ENCODE measurements at places on chromosomes 3 and 15.

- DNase-seq: no peak
Observed at GRCh38 chr15:45326280-45326679, 52.1 kb downstream of the GATM start.

DNA sequence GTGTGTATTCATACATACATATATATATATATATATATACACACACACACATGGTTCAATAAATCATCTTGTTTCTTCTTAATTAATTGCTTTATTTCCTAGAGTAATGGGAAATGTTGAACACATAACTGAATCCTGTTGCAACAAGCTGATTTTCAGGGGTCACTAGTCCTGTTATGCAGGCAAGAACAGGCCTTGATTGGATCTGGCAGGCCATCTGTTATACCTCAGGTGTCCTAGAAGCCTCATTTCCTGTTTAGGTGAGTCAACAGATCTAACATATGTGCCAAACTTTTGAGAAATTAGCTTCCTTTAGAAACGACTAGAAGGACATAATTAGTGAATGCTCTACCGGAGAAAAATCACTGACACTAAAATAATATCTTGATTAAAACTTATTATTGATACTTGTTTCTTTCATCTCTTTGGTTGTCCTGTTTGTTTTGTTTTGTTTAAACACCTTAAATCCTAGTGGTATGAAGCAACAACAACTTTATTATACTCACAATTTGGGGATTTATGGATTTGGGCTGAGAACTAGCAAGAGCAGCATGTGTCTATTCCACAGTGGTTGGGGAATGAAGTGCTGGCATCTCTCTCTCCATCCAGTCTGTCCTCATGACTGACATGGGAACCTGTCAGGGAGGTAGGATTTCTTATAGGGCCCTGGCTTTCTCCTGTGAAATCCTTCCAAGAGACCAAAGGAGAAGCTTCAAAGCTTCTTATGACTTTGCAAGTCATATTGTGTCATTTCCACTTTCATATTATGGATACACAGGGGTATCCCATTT, 552.6 kb downstream of the NSUN3 start:
- no peak for DNase-seq

DNA sequence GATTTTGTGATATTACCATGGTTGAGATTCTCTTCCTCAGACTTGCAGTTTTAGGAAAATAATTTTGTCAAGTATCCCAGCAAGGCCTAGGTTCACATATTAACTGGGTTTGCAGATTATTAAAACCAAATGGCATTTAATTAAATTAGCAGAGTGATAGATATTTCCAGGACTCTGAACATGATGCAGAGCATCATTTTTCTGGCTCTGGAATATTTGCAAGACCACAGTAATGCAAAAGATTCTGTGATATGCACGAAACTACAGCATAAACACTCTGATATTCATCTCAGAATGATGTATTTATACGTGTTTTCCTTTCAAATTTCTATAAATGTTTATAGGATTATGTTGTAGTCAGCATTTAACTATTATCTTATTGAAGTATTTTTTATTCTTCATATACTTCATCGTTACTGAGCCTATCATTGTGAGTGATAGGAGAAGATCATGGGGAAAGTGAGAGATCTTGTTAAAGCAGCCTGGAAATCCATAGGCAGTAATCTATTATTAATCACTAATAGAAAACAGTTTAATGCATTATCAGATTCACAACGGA, 1245.6 kb downstream of the OTOL1 start:
- no peak for DNase-seq

DNA sequence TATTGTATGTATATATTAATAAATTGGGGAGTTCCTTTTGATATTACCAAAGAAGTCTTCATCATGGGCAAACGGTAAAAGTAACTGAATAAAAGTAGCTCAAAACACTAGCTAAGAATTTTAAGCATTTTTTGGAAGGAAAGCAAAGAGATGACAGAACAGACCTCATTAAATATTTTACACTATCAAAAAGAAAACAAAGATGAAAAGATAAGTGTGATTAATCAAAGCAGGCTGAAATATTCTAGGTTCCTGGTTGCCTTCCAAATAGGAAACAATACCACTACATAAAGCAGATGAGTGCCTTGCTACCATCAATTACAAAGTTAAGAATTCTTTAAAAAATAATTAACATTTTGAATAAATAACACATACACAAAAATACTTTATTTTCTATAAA, 3.6 kb downstream of the NKIRAS1 start:
- DNase-seq: no peak

DNA sequence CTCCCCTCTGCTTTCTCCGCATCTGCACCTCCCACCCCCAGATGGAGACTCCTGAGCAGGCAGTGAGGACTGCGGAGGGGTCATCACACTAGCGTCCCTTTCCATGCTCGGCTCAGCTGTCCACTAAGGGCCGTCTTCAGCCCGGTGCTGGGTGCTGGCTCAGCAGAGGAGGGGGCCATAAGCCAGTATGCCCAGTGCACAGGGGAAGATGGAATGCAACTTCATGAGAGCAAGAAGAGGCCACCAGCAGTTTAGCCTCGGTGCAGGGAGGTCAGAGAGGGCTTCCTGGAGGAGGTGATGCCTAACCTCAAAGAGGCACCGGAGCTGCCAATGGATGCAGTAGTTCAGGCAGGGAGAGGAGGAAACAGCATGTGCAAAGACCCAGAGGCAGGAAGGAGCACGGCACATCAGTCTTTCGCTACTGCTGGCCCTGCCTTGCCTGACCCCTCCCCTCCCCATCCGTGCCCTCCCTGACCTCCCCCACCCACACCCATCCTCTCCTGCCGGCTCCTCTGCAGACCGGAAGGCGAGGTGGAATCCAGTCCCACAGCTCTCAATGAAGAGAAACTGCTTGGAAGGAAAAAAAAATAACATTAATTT, 15.2 kb upstream of the PLXND1 start:
- DNase-seq: no peak

GRCh38 chr3:190912736-190913135, 50.2 kb upstream of the GMNC start:
- no peak for DNase-seq

GRCh38 chr3:197960694-197961581, 921 bp downstream of the LMLN start:
- no peak for DNase-seq

- peak; percentile 79 for DNase-seq
Observed at GRCh38 chr3:48268936-48269561, 28.1 kb downstream of the ZNF589 start.

DNA sequence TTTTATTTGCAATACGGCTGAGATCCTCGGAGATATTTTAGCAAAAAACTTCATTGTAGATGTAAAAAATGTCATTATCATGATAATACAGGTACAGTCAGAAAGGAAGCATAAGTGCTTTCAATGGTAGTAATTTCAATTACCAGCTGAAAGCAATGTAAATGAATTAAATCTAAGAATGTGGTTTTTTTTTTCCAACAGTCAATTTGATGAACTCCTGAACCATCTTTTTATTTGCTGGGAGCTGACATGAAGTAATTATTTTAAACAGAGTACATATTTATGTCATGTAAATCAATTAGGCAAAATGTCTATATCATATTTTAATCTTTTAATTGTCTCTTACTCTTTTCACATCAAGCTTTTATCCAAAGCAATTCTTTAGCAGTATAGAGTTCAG, 70.6 kb downstream of the MORC1 start:
- DNase-seq: no peak

GRCh38 chr3:40169983-40170382, 139.5 kb upstream of the EIF1B start:
- no peak for DNase-seq

DNA sequence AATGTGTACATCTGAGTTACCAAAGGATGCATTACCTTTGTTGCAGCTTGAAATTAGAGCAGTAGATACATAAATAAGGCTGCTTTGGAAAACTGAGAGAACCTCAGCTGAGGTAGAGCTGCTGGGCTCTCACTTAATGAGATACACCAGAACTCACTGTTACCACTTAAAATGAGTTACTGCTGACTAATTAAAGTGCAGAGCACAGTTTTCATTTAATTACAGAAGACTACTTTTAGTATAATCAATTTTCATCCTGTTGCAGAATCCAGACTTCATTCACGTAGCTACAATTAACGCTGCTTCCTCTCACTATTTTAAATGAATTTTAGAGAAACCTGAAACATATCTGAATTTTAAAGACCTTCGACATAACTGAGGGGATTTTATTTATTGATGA, 169.5 kb downstream of the USP13 start:
- DNase-seq: no peak

DNA sequence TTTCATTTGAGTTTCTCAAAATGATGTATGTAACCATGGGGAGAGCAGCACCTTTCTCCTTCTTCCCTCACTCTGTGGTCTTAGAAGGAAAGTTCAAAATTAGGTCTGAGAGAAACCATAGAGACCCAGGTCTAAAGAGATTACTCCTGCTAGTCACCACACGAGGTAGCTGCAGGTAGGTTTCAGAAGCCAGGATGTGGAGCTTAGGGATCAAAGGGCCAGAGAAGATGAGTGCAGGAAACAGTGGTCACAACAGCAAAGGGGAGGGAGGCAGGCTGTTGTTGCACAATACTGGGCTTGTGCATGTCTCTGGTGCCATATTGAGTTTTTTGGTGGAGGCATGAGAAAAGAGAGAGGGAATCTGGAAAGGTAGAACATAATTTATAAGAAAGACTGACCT, 583.6 kb downstream of the AGBL1 start:
- DNase-seq: no peak

DNA sequence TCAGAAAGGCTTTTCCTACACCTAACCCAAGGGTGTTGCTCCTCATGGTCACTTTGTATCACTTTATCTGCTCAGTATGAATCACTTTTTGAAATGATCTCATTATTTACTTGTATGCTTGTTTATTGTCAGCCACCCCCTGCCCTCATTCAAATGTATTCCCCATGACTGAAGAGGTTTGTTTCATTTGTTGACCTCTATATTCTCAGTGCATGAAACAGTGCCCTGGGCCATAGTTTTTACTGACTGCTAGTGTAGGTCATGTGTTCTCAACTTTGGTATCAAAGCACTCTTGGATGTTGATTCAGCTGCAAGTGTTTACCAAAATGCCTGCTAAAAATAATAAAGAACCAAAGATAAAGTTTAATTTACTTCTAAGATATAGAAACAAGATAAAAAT, 381.7 kb upstream of the ARPP21 start:
- DNase-seq: no peak

GRCh38 chr3:161305095-161305991, 66.0 kb downstream of the SPTSSB start:
- no peak for DNase-seq

DNA sequence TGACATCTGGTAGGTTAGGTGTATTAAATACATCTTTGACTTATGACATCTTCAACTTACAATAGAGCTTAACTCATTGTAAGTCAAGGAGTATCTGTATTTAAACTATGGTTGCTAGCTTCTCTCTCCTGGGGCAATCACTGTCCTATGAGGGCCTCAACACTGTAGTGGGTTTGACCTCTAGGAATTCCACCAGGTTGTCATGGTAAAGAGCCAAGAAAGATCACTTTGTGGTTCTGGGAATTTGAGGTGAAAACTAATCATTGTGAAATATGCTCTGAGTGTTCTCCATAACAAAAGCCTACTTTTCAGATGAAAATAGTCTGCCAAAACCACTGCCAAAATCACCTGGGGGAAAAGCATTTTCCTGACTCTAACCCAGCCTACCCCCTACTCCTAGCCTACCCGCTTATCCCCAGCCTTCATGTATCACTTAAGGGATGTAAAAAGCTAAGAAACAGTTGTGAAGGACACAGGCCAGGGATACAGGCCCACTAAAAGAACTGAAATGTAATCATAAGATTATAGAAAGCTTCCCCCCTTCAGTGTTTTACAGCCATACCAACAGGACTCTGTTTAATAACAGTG, 723.8 kb downstream of the MECOM start:
- DNase-seq: no peak

DNA sequence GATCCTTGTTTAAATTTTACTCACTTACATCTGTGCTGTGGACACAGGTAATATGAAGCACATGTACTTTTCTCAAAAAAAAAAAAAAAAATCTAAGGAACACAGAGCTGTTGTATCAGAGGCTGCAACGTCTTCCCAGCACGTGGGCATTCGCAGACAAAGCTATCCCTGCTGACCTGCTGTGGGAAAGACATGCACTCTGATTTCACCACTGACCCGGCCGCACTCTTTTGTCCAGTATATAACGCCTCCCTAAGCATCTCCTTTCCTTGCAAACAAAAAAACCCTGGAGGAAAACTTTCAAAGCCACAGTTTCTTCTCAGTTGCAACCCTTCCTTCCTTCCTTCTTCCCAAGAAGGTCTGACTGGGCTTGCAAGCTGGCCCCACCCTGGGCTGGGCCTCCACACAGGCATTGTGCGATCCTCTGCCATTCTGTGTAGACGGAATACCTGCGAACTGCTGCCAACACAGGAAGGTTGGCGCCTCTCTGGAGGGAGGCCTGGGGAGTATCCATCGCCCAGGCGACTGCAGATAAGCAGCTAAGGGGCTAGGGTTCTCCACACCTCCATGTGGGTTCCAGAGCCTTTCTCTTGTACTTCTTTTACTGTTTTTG, 50.8 kb downstream of the SLC12A8 start:
- no peak for DNase-seq

GRCh38 chr15:99467853-99468464, 97.8 kb upstream of the MEF2A start:
- DNase-seq: no peak
